ENCODE measurements at places on chromosomes 3 and 15.

DNA sequence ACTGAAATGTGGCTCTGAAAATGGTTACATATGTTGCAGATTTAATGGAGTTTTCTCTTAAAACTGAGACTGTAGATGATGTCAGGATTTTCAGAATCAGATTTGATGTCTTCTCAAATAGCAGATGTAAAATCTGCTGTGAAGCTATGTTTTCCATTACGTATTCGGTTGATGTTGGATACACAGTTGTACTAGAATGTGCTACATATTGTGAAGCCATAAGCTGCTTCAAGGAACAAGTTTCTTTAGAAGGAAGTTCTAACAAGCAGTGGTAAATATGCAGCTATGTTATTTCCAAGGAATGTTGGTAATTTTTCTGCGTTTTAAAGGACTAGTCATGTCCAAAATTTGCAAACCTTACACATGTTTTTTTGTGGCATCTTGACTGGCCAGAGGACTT, 197.7 kb downstream of the RBMS3 start:
- DNase-seq, result peak; percentile 78

GRCh38 chr15:90060797-90061196, 41.5 kb downstream of the IDH2 start:
- no peak for DNase-seq

DNA sequence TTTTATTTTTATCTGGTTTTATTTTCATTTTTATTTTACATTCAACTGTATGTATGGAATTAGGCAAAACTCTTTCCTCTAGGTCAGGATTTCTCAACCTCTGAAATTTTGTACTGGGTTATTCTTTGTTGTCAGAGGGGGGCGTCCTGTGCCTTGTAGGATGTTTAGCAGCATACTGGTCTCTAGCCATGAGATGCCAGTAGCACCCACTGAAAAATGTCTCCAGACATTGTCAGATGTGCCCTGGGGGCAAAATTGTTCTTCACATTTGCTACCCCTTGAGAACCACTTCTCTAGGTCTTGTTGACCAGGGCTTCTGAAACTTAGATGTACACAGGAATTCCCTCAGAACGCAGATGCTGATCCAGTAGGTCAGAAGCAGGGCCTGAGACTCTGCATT, 5.4 kb downstream of the CHRNA5 start:
- no peak for DNase-seq

DNA sequence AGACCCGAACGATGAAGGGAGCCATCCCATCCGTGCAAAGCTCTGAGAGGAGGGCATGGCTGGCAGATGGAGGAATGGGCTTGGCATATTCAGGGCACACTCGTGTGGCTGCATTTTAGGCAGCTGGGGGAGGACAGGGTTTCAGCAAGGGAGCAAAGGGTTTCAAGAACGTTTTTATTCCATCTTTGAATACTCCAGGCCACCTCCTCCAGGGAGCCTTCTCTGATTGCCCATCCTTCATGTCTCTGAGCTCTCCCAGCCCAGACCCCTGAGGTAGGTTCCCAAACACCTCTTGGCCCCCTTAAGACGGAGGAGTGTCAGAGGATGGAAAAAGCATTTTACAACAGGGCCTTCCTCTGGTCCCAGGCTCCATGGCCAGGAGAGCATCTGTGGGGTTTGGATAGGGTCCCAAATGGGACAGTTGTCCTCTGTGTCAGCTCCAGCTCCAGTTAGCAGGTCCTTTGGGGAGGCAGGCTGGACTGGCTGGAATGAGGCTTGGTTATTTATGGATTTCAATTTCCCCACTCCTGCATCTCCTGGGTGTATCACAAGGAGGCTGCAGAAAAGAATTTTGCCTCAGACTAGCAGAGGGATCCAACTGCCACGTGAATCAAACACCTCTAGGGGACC, 17.7 kb upstream of the SLC6A1 start:
- no peak for DNase-seq

DNA sequence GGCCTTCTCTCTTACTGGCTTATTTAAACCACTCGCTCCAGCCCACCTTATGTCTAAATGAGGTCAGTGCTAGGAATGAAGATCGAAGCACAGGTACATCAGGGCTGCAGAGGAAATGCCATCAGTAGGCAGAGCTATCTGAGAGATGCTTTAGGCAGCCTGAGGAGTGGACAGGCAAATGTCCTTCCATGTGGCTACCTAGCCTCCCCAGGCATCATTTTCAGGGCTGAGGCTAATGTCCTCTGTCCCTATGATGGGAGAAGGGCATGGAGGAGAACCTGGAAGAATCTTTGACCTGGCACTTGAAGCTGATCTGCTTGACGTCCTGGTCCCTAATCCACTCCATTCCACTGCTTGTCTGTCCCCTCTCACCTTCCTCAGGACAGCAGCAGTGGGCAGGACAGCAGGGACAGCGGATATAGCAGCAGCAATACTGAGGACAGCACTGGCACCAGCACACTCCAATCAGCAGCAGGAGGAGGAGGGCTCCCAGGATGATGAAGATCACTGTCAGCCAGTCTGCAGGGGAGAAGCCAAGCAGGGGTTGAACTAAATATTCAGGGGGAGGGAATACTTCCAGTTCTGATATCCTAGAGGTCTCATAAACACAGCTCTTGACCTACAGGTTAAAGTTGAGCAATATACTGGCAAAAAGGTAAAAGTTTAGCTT, 21.0 kb downstream of the ILDR1 start:
- DNase-seq, result no peak

DNA sequence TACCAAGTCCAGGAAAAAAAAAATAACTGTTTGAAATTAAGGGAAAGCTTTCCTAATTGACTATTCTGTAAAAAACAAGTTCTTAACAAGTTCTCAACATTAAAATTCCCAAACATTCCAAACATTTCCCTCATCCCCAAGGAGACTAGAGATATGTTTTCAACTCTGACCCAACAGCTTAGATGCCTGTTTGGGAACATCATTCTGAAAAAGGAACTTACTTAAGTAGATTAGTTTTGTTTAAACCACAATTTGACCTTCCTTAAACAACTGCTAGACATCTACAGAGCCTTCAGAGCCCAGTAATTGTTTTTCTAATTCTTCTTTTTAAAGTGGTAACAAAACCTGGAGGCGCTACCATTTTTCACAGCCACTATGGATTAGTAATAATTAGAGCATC, 12.8 kb downstream of the UBR1 start:
- peak; percentile 82 for DNase-seq

GRCh38 chr15:99732751-99733267, 428 bp downstream of the LYSMD4 start:
- no peak for DNase-seq

GRCh38 chr3:61768284-61769037, 207.1 kb downstream of the PTPRG start:
- DNase-seq, result peak; percentile 14

- DNase-seq, result no peak
Observed at GRCh38 chr3:81823882-81824395, 62.5 kb upstream of the GBE1 start.

DNA sequence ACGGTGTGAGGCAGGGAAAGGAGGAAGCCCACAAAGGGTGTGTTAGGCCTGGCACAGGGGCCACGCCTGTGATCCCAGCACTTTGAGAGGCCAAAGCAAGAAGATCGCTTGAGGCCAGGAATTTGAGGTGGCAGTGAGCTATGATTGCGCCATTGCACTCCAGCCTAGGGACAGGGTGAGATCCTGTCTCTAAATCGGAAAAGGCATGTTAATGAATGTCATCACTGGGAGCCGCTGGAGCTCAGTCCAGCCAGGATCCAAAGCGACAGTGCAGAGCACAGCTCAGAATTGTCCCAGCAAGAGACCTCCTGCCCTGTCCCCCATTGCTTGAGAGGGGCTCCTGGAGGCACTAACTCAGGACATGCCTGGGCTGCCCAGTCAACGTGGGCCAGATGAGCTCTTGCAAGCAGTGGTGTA, 15.0 kb upstream of the FBLN2 start:
- no peak for DNase-seq

DNA sequence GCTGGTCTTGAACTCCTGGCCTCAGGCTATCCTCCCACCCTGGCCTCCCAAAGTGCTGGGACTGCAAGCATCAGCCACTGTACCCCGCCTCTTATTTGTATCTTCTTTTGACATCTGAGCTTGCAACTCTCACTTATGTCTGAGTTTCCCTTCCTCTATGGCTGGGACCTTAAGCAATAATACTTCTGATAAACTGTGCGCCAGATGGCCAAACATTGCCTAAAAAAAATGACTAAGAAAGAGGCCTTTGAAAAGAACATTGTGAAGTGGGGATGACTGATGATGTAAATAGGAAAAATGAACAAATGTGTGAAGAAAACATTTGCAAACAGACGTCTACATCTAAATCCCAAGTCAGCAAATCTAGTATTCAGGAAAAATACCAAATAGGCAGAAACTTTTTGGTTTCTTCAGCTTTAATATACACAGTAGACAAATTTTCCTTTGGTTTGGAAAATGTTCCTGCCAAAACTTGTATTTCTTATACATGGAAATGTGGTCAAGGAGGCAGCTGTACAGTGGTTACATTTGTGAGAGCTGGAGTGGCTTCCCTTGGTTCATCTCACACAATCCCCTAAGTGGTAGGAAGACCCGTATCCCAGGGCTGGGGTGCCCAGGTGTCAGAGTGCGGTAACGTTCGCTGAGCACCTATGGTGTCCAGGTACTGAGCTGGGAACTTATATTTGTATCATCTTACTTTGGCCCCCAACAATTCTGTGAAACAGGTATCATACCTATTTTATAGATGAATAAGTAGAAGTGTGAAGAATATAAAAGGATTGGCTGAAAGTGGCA, 11.6 kb upstream of the TFRC start:
- no peak for DNase-seq

Measured in fibroblast of skin of scalp (primary cell).